ENCODE measurements at places on chromosomes 6 and 20.

DNA sequence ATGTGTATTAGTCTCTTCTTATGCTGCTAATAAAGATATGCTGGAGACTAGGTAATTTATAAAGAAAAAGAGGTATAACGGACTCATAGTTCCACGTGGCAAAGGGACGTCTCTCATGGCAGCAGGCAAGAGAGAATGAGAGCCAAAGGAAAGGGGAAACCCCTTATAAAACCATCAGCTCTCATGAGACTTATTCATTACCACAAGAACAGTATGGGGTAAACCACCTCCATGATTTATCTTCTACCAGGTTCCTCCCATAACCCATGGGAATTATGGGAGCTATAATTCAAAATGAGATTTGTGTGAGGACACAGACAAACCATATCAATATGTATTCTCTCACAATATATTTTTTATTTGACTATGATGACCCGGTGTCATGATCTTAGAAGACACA is 109.1 kb downstream of the UTRN start:
- no peak for DNase-seq

GRCh38 chr6:153001767-153002612 is 519 bp downstream of the MTRF1L start:
- DNase-seq = no peak

DNA sequence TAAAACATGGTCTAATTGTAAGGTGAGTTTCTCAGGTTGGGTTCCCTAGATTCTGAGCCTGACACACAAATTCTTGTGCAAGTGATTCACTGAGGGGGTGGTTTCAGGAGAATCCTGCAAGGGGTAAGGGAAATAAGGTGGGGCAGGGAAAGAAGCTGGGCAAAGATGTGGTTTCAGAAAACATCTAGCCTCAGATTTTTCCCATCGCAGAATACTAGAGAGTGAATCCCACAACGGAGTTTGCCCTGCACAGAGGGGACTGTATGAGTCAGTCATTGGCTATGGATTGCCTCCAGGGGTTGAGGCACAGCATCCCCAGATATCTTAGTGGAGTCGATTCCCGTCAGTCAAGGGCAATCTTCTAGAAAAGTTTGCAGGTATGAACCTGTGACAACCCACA is 65.2 kb downstream of the PRL start:
- DNase-seq = no peak

- no peak for DNase-seq
Measured at GRCh38 chr6:159008656-159009288, 8.8 kb upstream of the RSPH3 start.

- DNase-seq = no peak
Measured at GRCh38 chr6:113397236-113397635, 459.9 kb upstream of the MARCKS start.

DNA sequence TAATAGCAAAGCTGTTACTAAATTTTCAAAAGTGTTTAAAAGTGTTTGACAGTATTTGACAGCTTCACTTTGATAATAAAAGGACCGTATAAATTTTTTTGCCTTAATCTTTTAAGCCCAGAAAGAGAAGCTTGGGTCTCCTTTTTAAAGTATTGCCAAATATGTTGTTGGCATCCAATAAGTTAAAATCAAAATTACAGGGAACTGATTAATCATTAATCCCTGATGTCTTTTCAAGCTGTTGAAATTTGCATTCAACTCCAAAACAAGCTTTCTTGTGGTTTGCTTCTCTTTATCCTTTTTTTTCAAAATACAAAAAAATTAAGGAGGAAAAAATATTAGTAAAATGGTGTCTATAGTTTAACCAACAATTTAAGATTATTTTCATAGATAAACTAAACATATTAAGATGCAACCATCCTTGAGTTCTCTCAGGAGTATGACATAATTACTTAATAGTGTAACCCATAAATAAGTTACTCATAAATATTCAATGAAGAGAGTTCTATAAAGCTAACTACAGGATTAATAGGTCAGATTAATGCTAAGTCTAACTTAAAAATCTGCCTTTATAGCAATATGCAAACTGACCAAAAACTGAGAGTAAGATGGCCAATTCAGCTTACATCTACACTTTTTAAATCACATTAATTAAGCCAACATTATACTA is 27.0 kb upstream of the CALHM6 start:
- DNase-seq = no peak

Measured in activated naive CD4-positive, alpha-beta T cell (primary cell).